NCI-H1092 treated with DMSO at 0.1 percent for 48 hours (cell line): ENCODE measurements at places on chromosomes 4 and X.
A peak's percentile ranks its signal among the peaks of the same experiment; 100 is the strongest.

- no peak for DNase-seq
Observed at GRCh38 chr4:182339221-182339641, 96.0 kb downstream of the TENM3 start.

DNA sequence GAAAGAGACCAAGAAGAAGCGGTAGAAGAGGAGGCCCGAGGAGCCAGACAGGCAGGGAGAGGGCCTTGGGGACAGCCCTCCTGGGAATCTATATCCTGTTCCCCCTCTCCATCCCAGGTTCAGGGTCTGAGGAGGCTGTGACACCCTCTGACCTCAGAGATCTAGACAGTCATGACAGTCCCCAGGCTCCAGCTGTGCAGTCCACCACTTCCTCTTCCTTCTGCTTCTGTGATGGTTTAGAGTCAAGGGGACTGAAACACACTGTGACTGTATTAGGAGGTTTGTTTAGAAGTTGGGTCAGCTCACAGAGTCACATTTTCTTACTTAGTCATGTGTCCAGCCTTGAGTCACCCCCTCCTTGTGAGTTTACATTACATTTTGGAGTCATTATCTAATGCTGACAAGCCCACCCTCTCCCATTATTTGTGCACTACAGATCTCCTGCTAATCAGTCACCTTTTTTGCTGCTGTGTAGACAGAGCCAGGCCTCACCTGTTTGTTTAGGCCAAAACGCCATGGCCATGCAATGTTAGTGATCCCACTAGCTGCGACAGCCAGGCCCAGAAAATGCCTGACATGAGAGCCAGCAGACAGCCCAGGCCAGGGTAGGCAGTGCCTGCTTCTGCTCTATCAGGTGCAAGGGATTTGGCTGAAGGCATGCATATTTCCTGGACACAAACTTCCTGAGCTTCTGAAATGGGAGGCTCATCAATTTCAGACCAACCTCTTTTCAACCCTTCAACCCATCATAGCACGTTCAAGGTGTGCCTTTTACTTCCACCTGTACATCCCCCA, 26.0 kb downstream of the MANBA start:
- no peak for DNase-seq

GRCh38 chr4:186557061-186557460, 1.7 kb upstream of the MTNR1A start:
- DNase-seq, result peak; percentile 5

GRCh38 chr4:163598489-163598888, 104.0 kb downstream of the TMA16 start:
- DNase-seq, result no peak
